ENCODE measurements at places on chromosomes 11 and 22.

DNA sequence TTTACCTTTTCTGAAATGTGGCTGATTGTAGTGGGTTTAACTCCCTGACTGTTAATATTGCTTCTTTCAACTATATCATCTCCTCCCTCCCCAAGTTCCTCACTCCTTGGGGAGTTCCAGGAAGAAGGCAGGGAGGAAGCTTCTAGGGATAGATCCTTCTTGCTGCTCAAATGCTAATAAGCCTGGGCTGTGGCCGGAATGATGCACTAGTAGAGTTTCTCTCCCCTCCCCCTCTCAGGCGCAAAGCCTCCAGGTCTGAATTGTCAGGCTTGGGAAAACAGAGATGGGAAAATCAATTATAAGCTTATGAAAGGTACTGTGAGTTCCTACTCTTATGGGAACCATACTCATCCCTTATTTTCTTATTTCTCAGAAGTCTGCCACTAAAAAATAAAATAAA lies 30.8 kb downstream of the FEZ1 start:
- DNase-seq, result no peak

GRCh38 chr11:129302386-129303101 lies 73.1 kb upstream of the BARX2 start:
- DNase-seq, result no peak

GRCh38 chr22:25100948-25101347 lies 98.7 kb upstream of the CRYBB3 start:
- no peak for DNase-seq

GRCh38 chr11:106420048-106420665 lies 342.7 kb downstream of the AASDHPPT start:
- no peak for DNase-seq

DNA sequence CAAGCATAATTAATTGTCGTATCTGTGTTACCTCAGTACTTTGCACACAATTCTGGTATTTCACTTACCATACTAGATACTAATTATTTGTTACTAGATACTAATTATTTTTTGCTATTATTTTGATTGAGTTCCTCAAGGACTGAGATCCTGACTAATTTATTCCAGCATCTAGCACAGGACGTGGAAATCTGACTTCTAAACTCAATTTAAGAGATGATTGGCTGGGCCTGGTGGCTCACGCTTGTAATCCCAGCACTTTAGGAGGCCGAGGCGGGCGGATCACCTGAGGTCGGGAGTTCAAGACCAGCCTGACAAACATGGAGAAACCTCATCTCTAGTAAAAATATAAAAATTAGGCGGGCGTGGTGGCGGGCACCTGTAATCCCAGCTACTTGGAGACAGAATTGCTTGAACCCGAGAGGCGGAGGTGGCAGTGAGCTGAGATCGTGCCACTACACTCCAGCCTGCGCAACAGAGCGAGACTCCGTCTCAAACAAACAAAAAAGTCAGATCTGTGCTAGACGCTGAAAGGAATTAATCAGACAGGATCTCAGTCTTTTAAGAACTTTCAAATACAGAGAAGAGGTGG lies 527 bp upstream of the MRPL48 start:
- no peak for DNase-seq

- no peak for DNase-seq
Measured at GRCh38 chr11:120605469-120605868, 93.9 kb downstream of the GRIK4 start.

Data from activated CD8-positive, alpha-beta memory T cell treated with anti-CD3 and anti-CD28 coated beads for 1 hour (primary cell).